ENCODE measurements at places on chromosomes 13 and 19. TPM values are rescaled to one million over a fixed set of nuclear protein-coding genes. Genes with fewer than 3 reads are reported as not detected.

LILRB1 gene
- total RNA-seq = 0.72 TPM

PSG2 gene
- 22.9 TPM for total RNA-seq

ZNF69 gene
- total RNA-seq = 27.9 TPM

- DNase-seq = no peak
These were observed 48.1 kb downstream of the PSG1 start for GRCh38 chr19:42831221-42832019.

DNA sequence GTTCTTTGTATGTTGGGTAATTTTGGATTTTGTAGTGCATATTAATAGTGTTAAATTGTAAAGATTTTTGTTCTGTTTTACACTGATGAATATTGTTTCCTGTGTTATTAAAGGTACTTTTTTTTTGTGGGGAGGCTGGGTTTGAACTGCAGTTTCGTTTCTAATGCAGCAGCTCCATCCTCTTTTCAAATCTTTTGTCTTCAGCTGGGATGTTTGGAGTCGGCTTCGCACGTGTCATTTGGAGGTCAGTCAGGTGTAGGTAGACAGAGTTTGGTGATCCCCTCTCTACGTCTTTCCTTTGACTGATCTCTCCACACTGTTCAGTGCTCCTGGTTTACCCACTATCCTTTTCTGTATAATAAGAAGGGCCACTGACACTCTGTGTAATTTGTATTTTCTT is 30.3 kb downstream of the TDRD3 start:
- DNase-seq = no peak

GRCh38 chr19:7505682-7506384 is 10.1 kb upstream of the ZNF358 start:
- DNase-seq = no peak

GRCh38 chr19:5071579-5071978 is 102.7 kb downstream of the KDM4B start:
- no peak for DNase-seq

DNA sequence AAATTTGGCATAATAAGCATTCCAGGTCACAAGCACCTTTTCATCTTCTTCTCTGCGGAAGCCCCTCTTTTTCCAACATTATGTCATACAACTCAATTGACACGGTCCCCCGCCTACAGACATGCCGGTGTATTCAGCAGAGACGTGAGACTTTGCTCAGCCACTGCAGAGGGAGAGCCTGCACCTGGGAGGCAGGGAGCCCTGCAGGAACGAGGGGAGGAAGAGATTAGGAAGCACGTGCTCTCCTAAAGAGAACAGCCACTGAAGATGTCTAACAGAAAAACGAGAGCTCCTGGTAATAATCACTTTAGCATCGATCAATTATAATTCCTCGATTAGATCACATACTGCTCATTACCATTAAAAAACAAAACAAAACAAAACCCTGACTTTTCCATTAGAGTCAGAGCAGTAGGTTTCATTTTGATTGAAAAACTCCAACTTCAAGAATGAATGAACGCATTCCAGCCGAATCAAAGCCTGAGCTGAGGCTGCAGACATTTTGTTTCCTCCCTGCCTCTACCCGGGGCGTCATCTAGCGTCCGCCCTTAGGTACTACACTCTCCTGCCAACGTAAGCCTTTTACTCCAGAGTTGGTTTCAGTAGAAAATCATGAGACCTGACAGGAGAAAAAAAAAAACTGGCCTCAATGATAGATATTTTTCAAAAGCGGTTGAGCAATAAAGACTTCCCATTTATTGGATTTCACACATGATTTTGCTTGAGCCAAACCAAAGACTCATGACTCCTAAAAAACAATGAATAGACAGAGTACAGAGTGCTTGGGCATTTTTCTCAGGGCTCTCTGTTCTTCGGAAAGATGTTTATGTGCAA is 194.5 kb downstream of the KATNAL1 start:
- peak; percentile 90 for DNase-seq

GRCh38 chr19:55336101-55336500 is 3.6 kb upstream of the KMT5C start:
- no peak for DNase-seq

DNA sequence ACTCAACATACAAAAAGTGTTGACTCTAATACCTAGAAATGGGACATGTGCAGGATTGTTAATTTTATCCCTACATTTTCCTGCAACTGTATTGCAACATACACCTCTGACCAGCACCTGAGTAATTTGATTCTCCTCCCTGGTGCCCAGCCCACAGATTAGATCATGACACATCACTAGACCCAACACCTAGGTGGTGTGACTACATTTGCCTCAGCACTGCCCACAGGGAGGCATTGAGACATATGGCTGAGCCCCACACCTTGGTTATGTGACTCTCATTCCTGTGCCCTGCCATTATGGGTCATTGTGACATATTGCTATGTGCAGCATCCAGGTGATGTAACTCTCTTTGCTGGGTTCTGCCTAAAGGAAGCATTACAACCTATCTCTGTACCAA is 13.2 kb upstream of the ZNF254 start:
- DNase-seq = no peak

GRCh38 chr19:10898633-10899032 is 27.3 kb downstream of the CARM1 start:
- no peak for DNase-seq

DNA sequence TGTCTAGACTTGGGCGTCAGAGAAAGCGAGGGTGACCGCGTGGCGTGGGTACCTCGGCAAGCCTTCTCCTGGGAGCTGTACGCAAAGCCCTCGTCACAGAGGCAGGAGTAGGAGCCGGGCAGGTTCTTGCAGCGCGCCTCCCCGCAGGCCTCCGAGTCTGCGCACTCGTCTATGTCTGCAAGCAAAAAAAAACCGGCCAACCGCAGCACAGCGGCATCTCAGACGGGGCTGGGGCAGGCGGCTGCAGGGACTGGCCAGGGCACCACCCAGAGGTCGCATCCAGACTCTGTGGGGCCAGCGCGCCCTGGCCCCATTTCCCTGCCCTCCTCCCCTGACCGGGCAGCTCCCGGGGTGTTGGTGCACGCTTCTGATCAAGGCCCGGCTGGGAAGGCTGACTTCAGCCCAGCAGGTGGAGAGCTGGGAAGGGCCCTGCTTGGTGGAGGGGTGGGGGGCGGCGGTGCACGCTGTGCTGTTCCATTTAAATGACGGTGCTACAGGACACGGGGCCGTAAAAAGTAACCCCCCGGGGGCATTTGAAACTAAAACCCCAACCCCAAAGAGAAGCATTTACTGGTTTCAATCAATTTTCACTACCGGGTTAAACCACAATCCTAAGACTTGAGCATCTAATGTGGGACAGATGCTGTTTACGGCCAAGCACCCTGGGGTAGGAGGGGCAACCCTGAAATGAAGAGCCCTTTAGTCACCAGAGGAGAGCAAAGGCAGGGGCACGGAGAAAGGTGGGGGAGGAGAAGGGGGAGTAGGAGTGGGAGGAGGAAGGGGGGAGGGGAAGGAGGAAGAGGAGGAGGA is 28.2 kb downstream of the GAS6 start:
- peak; percentile 51 for DNase-seq

DNA sequence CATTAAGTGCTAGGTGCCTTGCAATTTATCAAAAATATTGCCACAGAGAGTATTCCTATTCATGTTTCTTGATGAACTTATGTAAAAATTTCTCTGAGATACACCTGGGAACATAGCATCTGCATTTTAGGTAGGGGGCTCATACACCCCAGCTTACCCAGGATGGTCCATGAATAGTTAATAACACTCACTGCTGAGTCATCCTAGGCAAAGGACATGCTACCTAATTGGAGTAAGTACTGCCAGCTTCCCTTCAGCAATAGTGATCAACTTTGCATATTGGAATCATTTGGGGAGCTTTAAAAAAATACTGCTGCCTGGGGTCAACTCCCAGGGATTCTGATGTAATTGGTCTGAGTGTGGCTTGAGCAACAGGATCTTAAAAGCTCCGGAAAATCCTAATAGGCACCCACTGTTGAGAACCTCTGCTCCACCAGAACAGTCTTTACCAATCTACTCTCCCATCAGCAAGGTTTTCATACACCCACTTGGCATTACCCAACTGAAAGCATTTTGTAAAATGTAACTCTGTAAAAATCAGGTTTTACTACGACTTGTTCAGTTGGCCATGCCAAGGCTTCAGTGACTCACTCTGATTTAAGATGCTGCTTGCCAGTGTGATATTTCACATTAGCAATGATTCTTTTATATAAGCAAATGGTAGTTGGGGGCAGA is 67.2 kb upstream of the FNDC3A start:
- DNase-seq = no peak

DNA sequence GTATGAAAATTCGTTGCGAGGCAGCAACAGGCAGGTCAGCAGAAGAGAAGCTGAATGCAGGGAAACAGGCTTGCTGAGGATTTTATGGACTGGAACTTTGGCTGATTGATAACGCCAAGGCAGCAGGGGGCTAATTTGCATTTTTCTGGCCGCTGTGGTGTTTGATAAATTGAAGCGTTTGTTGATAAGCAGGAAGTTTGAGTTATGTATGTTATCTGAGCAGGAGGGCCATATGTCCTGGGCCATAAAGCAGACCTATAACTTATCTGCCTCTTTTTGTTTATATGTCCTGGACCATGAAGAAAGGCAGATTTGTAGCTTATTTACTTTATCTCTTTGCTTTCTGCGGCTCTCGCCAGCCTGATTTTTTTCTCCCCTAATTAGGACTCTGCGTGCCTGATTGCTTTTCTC is 65.9 kb downstream of the ZNF627 start:
- DNase-seq = no peak

DNA sequence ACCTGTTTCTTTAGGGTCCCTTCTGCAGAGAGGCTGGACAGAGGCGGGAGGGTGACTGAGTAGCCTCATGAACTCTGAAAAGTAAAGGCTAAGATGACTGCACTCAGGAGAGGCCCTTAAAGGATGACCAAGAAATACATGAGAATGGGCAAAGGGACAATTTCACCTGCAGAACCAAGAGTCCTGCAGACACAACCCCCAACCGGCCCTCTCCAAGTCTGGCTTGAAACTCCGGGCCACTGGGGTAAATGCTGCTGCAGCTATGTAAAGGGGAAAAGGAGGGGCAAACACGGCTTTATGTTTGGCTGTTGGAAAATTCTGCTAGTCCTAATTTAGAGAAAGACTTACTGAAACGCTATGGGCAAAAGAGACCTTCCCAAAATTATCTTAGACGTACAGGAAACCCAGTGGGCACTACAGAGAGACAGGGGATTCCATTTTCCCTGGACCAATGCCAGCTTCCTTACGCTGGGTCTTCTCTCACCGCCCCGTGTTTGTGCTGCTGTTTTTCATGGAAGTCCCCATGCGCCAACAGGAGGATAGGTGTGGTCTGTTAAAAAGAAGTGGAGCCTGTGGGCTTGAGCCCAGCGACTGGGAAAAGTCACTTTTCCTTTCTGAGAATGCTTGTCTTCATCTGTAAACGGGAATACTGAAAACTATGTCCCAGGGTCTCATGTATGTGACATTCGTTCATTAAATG is 10.6 kb downstream of the COL4A2 start:
- no peak for DNase-seq

Measured in umbilical cord (tissue), 2 donors.